ENCODE measurements at places on chromosomes 1 and 21.

GRCh38 chr1:36525166-36525565 is 42.5 kb upstream of the CSF3R start:
- no peak for DNase-seq

- DNase-seq: no peak
Observed at GRCh38 chr1:47779613-47780012, 217.6 kb downstream of the TRABD2B start.

DNA sequence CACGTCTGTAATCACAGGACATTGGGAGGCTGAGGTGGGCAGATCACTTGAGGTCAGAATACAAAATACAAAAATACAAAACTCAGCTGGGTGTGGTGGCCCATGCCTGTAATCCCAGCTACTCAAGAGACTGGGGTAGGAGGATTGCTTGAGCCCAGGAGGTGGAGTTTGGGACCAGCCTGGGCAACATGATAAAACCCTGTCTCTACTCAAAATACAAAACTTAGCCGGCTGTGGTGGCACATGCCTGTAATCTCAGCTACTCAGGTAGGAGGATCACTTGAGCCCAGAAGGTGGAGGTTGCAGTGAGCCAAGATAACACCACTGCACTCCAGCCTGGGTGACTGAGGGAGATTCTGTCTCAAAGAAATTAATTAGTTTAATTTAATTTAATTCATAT is 6.5 kb upstream of the ITLN1 start:
- no peak for DNase-seq

GRCh38 chr1:238281418-238281817 is 390.7 kb upstream of the ZP4 start:
- DNase-seq: no peak

DNA sequence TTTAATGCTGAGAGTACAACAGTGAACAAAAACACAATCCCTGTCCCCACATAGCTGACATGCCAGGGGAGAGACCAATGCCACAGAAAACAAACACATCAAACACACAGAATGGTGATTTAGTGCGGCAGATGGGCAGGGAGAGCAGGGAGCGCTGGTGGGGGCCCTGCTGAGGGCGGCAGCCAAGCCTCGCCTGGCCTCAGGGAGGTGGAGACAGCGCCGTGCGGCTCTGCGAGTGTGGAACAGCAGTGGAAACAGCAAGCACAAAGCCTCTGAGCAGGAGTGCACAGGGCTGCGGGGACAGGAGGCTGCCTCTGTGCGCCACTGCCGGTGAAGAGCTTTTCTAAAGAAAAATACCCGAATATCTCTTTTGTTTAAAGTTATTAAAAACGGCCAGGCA is 17.0 kb downstream of the MCM3AP start:
- DNase-seq: no peak

GRCh38 chr1:43438006-43438405 is 15.7 kb downstream of the HYI start:
- DNase-seq: no peak
